CD4-positive, alpha-beta T cell treated with Interleukin-2 at 100 ng/mL for 4 hours (primary cell): ENCODE measurements at places on chromosomes 5 and 9.
A peak's percentile ranks its signal among the peaks of the same experiment; 100 is the strongest.

DNA sequence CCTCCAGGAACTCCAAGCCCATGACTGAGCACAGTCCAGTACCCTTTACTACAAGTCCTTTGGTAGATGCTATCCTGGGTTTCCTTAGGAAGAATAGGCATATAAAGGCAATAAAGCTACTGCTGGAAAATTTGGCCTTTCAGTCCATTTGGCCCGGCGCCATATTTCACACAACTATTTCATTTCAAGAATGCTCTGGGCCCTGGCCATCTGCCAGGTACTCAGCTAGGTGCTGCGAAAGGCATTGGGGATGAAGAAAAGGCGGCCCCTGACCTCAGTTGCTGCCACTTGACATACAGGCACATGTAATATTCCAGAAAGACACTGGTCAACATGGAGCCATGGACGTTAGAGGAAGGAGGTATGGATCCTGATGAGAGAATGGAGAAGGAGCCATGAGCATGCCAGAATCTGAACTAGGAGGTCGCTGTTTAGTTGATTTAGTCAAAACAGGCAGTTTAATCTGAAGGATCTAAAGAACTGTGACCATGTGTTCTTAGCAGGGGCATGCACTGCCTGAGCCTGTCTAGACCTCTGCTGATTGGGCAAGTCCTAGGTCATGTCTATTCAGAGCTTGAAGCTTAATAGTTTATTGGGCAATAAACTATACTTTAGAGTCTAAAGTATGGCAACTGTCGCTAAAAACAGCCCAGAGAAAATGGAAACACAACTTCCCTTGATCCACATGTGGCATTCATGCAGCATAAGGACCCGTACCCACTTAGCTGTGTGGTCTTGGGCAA lies 149.3 kb downstream of the MELK start:
- no peak for DNase-seq

GRCh38 chr5:32311404-32312196 lies 1.1 kb downstream of the MTMR12 start:
- no peak for DNase-seq

DNA sequence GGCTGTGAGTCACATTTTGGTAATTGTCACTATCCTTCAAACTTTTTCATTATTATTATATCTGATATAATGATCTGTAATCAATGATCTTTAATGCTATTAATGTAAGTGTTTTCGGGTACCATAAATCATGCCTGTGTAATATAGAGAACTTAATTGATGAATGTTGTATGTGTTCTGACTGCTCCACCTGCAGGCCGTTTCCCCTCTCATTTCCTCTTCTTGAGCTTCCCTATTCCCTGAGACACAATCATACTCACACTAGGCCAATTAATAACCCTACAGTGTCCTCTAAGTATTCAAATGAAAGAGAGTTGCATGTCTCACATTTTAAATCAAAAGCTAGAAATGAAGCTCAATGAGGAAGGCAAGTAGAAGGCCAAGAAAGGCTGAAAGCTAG lies 420.9 kb upstream of the SGCD start:
- DNase-seq = peak; percentile 2

- no peak for DNase-seq
Observed at GRCh38 chr5:144774197-144774596, 603.5 kb downstream of the KCTD16 start.

- DNase-seq = no peak
Observed at GRCh38 chr5:59054963-59055528, 472.2 kb downstream of the RAB3C start.

DNA sequence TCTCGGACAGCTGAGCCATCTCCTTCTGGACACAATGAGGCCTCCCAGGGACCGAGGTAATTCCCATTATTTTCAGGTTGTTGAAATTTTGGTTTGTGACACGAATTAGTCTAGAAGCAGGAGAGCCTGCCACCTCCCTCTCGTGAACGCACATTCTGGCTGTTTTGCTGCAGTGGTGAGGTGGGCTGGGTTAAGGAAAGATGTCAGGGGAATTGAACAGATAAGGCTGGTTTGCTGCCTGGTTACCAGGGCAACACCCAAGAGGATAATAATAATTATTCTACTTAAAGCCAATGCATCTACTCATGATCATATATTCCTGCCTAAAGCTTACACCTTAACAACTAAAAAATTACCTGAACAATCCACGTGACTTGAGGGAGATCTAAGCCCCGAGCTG lies 38.1 kb downstream of the DDX31 start:
- no peak for DNase-seq

DNA sequence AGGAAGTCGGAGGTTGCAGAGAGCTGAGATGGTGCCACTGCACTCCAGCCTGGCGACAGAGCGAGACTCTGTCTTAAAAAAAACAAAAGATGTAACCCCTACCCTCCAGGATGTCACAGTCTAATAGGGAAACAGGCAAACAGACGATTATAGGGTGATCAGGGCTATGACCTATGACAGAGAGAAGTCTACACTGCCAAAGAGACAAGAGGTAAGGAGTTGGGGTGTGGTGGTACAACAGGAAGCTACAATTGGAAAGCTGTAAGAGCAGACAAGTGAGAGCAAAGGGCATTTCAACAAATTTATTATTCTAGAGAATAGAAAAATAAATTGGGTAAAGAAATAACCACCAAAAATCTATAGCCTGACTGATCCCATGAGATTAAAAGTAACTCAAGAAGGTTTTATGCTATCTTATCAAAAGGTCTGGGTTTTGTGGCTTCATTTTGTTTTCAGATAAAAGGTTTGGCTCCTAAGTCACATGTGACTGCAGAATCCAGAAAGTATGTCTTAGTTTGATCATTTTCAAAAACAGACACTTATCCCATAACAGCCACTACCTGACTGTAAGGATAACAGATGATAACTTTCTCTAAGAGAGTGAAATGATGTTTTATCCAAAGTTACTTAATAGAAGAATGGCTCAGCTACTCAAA lies 7.3 kb downstream of the CDC26 start:
- no peak for DNase-seq
